Cardiac muscle cell (in vitro differentiated cells and primary cell): ENCODE measurements at places on chromosomes 5 and 9. TPM values are rescaled to one million over a fixed set of nuclear protein-coding genes. Genes with fewer than 3 reads are reported as not detected.

The SLC34A1 gene
- total RNA-seq = not detected in 2 replicates

DNA sequence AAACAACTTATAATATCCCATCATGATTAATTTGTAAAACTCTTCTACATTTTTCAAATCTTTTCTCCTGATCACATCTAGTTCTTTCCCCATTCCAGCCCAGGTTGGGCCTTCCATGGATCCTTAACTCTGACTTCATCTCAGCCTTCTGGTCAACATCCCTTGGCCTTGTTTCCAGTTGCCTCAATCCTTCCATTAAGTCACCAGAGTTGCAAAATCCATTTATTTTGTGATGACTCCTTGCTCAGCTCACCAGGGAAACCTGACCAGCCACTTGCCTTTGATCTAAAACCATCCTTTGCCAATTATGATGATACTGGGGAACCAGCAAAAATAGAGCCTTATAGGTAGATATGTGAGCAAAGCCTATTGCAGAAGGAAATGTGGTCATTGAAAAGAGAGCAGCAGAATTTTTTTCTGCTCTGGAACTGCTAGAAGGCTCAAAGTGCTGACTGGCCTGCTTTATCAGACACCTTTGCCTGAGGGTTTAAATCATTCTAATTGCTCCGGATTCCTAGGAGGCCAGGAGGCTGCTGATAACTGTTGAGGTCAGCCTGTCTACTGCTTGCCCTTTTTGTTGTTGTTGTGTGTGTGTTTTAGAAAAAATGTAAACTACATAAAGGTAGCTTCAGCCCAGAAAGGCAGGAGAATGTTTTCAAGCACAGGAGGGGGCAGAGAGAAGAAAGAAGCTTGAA is 512.2 kb upstream of the GRIA1 start:
- H3K36me3 ChIP-seq = no peaks in the 10 kb centered on the region
- no peaks in the 10 kb centered on the region for H3K4me1 ChIP-seq
- no peak overlapping the region for H3K27ac ChIP-seq

The NRG2 gene
- total RNA-seq = 16.5 and 20.7 TPM in 2 replicates

The PFN3 gene
- total RNA-seq = not detected in 2 replicates

The PAPPA gene
- 0.80 and 0.81 TPM in 2 replicates for total RNA-seq

GRCh38 chr9:20990867-20991266 is 40.6 kb downstream of the HACD4 start:
- H3K4me1 ChIP-seq = no peaks in the 10 kb centered on the region
- peaks cover 28% of the 10 kb centered on the region for H3K36me3 ChIP-seq

- H3K4me1 ChIP-seq = peaks cover 26% of the 10 kb centered on the region
- no peak overlapping the region for H3K4me3 ChIP-seq
- H3K27ac ChIP-seq = no peak overlapping the region
- no peaks in the 10 kb centered on the region for H3K36me3 ChIP-seq
Measured at GRCh38 chr5:169085212-169085611, 215.7 kb downstream of the SLIT3 start.

GRCh38 chr5:39083968-39084367 is 9.8 kb upstream of the RICTOR start:
- H3K4me3 ChIP-seq = no peak overlapping the region
- H3K27ac ChIP-seq = no peak overlapping the region
- DNase-seq = no peak
- no peaks in the 10 kb centered on the region for H3K36me3 ChIP-seq
- H3K27me3 ChIP-seq = no peaks in the 10 kb centered on the region
- no peaks in the 10 kb centered on the region for H3K4me1 ChIP-seq

DNA sequence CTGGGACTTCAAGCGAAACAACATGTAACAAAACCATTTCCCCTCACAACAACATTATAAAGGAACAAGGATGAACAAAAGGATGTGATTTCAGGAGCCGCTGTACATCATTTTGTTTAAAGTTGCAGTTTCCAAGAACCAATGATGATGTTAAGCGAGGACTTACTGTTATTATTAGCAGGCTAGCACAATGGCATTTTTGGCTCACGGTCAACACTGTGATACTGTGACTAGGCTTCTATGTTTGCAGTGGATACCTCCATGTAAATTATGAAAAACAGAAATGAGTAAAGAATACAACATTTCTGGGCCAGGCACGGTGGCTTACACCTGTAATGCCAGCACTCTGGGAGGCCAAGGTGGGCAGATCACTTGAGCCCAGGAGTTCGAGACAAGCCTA is 113.0 kb downstream of the AUH start:
- no peak overlapping the region for H3K27ac ChIP-seq
- peaks cover 8% of the 10 kb centered on the region for H3K4me1 ChIP-seq
- H3K27me3 ChIP-seq = no peaks in the 10 kb centered on the region

- no peaks in the 10 kb centered on the region for H3K27me3 ChIP-seq
- DNase-seq = no peak
- no peak overlapping the region for H3K4me3 ChIP-seq
- no peak overlapping the region for H3K27ac ChIP-seq
- no peaks in the 10 kb centered on the region for H3K4me1 ChIP-seq
- no peaks in the 10 kb centered on the region for H3K36me3 ChIP-seq
Measured at GRCh38 chr9:132481053-132481849, 71.2 kb downstream of the CFAP77 start.

DNA sequence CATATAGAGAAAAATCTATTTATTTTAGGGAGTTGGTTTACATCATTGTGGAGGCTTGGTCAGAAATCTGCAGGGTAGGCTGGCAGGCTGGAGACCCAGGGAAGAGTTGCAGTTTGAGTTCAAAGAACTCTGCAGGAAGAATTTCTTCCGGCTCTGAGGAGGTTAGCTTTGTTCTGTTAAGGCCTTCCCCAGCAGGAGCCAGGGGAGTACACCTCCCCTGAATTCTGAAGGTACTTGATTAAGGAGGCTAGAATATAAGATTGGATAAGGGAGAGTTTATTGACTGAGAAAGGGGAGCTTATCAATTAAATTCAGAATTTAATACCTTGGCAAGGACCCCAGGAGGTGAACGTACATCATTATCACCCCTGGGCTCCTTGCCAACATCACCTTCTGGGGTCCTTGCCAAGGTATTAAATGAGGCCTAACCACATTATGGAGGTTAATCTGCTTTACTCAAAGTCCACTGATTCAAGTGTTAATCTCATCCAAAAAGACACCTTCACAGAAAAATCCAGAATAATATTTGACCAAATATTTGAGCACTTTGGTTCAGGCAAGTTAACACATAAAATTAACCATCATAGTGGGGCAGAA is 351.7 kb downstream of the CWC27 start:
- H3K4me1 ChIP-seq = no peaks in the 10 kb centered on the region
- no peak overlapping the region for H3K27ac ChIP-seq
- no peak overlapping the region for H3K4me3 ChIP-seq
- no peaks in the 10 kb centered on the region for H3K36me3 ChIP-seq

- H3K36me3 ChIP-seq = no peaks in the 10 kb centered on the region
- H3K4me1 ChIP-seq = peaks cover 7% of the 10 kb centered on the region
- peak; percentile 36 for DNase-seq
- H3K27me3 ChIP-seq = no peaks in the 10 kb centered on the region
Measured at GRCh38 chr5:145072889-145073288, 762.3 kb downstream of the PRELID2 start.

- DNase-seq = peak; percentile 2
- no peaks in the 10 kb centered on the region for H3K27me3 ChIP-seq
- H3K4me3 ChIP-seq = no peak overlapping the region
- H3K27ac ChIP-seq = no peak overlapping the region
- H3K4me1 ChIP-seq = peaks cover 17% of the 10 kb centered on the region
Measured at GRCh38 chr9:15249042-15249818, 57.8 kb downstream of the TTC39B start.

DNA sequence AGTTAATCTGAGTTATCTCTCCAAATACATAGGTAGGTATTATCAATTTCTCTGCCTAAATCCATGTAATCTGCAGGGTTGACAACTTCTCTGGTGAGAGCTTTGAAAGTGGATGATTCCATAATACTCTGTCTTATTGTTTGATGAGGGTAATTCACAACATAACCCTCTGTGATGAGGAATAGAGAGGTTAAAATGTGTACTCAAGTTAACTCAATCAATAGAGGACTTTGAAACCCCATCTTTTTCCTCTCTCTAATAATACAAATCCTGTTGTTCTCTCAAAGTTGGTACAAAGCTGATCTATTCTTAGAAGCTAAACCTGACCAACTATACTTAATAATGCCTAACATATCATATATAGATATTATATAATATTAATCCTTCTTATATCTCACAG is 100.1 kb downstream of the PLPPR1 start:
- no peaks in the 10 kb centered on the region for H3K27me3 ChIP-seq
- no peak overlapping the region for H3K4me3 ChIP-seq

- H3K4me3 ChIP-seq = peak overlapping the region; percentile 96
- peak overlapping the region; percentile 100 for H3K27ac ChIP-seq
- H3K27me3 ChIP-seq = peaks cover under 1% of the 10 kb centered on the region
- peaks cover 21% of the 10 kb centered on the region for H3K36me3 ChIP-seq
Measured at GRCh38 chr5:173242079-173242478, 7.1 kb upstream of the NKX2-5 start.

DNA sequence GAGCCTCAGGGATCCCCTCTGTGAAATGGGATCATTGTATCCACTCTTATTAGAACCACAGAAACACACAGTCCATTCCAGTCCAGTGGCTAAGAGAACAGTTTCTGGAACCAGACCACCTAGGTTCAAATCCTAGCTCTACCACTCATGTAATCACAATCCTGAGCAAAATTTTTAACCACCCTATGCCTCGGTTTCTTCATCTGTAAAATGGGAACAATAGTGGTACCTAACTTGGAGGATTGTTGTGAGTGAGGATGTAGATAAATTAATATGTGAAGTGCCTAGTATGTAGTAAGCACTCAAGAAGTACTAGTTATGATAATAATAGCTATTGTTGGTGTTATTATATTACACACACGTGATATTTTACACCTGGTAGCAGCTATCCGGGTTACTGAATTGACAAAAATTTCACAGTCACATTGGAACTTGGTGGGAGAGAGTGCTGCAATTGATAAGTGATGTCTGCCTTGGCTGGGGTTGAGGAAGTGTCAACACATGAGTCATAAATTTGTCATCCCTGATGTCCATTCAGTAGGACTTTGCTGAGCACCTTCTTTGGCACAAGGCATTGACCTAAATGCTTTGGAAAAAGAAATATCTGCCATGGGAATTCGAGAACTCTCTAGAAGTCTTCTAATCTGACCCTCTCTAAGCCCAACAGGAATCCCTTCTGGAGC is 68.4 kb downstream of the COL27A1 start:
- no peak overlapping the region for H3K4me3 ChIP-seq
- H3K4me1 ChIP-seq = peaks cover 6% of the 10 kb centered on the region
- no peaks in the 10 kb centered on the region for H3K27me3 ChIP-seq
- DNase-seq = peak; percentile 37

DNA sequence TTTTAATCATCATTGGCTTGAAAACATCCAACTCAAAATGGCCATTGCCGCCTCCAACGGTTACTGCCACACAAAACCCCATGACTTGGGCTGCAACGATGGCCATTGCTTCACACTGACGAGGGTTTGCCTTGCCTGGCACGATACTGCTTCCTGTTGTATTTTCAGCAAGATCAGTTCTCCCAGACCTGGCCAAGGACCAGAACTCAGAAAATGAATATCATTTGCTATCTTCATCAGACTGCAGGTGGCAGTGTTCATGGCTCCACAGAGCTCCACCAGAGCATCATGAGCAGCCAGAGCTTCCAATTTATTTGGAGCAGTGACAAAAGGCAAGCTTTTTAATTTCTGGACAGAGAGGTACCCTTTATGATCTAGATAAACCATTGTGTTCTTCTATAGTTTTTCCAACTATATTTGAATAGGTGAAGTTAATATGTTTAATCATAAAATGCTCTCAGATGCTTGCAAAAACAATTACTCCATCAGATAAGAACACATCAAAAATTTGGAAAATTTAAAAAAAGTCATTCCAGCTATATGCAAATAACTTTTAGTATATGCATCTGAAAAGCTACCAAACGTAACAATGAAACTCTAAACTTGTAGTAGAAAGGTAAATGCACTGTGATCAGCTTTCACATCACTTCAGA is 10.4 kb downstream of the AMACR start:
- no peak overlapping the region for H3K27ac ChIP-seq
- H3K4me3 ChIP-seq = no peak overlapping the region
- no peaks in the 10 kb centered on the region for H3K27me3 ChIP-seq

DNA sequence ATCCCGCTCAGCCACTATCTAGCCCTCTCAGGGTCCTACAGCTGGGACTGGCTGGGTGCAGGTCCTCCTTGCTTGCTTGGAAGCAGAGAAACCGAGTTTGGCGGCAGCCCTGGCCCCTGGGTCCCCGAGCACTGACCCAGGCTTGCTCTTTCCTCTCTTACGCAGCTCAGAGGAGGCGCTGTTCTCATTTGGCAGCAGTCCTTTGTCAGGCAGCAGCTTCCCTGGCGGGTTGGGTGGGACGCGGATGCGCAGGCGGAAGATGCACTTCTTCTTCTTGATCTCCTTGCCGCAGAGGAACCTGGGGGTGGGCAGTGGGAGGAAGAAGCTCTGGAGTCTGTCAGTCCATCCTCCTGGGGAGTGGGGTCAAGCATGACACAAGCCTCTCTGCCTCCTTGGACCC is 14.5 kb downstream of the PHF19 start:
- DNase-seq = no peak
- no peak overlapping the region for H3K4me3 ChIP-seq
- H3K27ac ChIP-seq = no peak overlapping the region
- H3K27me3 ChIP-seq = no peaks in the 10 kb centered on the region
- H3K4me1 ChIP-seq = no peaks in the 10 kb centered on the region

- peak overlapping the region; percentile 36 for H3K4me3 ChIP-seq
- no peak overlapping the region for H3K27ac ChIP-seq
- no peaks in the 10 kb centered on the region for H3K4me1 ChIP-seq
- peaks cover 67% of the 10 kb centered on the region for H3K27me3 ChIP-seq
- H3K36me3 ChIP-seq = no peaks in the 10 kb centered on the region
Measured at GRCh38 chr9:101737705-101738565, 512 bp downstream of the GRIN3A start.

The CDC20B gene
- 0.32 and 0.45 TPM in 2 replicates for total RNA-seq

The IGIP gene
- 1.5 and 4.8 TPM in 2 replicates for total RNA-seq
